ENCODE measurements at places on chromosomes 4 and X. TPM values are rescaled to one million over a fixed set of nuclear protein-coding genes. Genes with fewer than 3 reads are reported as not detected.

Gene FATE1
- not detected for polyA plus RNA-seq

Gene NSUN7
- 11.7 TPM for polyA plus RNA-seq

Gene CD99
- polyA plus RNA-seq: 189 TPM

DNA sequence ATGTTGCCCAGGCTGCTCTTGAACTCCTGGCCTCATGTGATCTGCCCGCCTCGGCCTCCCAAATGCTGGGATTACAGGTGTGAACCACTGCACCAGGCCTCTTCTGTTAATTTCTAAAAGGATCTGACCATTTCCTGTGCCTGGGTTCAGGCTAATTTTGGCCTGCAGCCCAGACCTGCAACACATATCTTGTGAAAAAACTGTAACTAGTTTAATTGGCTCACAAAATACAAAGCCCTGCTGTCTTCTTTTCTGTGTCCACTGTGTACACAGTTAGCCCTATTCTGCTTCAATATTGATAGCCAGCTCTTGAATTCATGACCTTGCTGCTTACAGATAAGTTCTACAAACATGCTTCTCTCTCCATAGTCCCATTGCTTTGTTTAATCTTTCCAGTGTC lies 753.5 kb downstream of the PDHA2 start:
- DNase-seq: no peak

DNA sequence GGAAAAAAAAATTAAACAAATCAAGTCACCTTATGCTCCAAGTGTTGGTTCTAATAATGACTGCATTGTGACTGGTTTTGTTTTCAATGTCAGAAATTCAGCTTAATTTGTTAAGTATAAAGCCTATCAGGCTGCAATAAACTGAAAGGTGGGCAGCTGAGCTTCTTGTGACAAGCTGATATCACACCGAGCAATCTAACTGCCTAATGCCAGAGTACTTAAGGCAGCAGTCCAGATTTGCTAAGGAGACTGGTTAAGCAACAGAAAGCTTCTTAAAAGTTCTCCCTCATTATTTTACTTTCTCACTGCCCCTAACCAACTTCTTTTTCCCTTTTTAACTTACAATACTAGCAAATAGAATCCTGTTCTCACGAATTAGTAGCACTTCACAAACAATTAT lies 201.0 kb downstream of the MAB21L2 start:
- no peak for DNase-seq

- no peak for DNase-seq
Observed at GRCh38 chr4:168900080-168900479, 110.0 kb downstream of the CBR4 start.
